Esophagus squamous epithelium (tissue), 5 donors: ENCODE measurements at places on chromosomes 11 and 22.

- peaks cover 50% of the 10 kb centered on the region for H3K4me1 ChIP-seq
- H3K27me3 ChIP-seq = no peaks in the 10 kb centered on the region
- peaks cover 14% of the 10 kb centered on the region for H3K36me3 ChIP-seq
- H3K27ac ChIP-seq = peak overlapping the region; percentile 82
- no peak for DNase-seq
- H3K4me3 ChIP-seq = no peak overlapping the region
These were observed 17.8 kb upstream of the RAPSN start for GRCh38 chr11:47466701-47467250.

- peak overlapping the region; percentile 100 for H3K27ac ChIP-seq
- peaks cover 63% of the 10 kb centered on the region for H3K4me1 ChIP-seq
- no peak for DNase-seq
- H3K36me3 ChIP-seq = no peaks in the 10 kb centered on the region
- no peaks in the 10 kb centered on the region for H3K27me3 ChIP-seq
These were observed 1.0 kb upstream of the POLD4 start for GRCh38 chr11:67354075-67355022.

DNA sequence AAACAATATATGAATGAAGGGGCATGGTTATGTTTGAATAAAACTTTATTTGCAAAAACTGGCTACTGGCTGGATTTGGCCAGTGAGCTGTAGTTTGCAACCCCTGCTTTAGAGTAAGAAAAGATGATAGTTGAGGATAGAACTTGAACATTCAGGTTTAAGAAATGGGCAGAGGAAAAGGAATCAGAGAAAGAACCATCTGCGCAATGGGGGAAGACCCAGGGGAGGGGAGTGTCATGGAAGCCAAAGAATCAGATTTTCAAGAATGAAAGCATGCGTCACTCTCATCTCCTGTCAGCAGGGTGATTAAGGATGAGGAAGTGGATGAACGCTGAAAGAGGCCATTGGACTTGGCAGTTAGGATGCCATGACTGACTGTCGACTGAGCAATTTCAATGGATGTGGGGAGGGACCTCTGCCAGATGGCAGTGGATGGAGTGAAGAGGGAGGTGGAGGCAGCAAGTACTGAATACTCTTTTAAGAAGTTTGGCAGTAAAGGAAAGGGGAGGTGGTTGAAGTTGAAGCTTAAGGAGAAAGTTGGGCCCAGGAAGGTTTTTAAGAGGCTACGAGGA, 21.2 kb downstream of the FAT3 start:
- DNase-seq = no peak
- H3K4me1 ChIP-seq = no peaks in the 10 kb centered on the region
- no peak overlapping the region for H3K27ac ChIP-seq

DNA sequence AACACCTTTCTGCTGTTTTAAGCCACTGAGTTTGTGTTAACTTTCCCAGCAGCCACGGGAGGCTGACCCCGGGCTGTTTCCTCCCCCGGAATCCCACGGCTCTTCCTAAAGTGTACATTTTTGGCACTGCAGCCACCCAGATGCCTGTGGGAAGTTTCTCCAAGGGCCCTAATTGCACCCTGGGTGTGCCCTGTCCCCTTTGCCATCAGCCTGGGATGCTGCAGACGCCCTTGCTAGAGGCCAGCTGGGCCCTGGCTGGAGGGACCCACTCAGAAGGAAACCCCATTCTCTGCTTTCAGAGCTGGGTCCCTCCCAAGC, 883.3 kb downstream of the BRD1 start:
- no peak for DNase-seq
- no peak overlapping the region for H3K4me3 ChIP-seq
- no peak overlapping the region for H3K27ac ChIP-seq
- no peaks in the 10 kb centered on the region for H3K36me3 ChIP-seq
- no peaks in the 10 kb centered on the region for H3K4me1 ChIP-seq

DNA sequence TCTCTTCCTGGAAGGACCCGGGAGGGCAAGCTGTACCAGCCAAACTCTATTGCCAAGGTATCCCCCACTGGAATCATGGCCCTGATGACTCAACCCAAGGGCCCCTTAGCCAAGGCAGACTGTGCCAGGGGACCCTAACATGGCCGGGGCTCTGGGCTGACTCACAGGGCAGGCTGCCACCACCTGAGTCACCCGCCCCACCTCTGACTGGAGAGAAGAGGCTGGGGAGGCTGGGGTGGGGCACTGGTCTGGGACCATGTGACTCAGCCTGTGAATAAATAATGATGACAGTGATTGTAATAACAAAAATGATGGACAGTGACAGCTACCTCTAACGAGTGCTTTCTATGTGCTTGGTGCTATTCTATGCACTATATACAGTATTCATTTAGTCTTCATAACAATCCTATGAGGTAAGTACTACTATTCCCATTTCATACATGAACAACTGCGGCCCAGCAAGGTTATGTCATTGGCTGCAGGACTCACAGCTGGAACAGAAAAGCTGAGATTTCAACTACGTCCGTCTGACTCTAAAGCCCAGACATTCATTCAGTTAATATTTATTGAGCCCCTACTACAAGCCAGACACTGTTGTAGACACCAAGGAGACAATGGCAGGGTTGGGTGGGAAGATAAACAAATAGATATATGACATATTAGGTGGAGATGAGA, 84.2 kb downstream of the FBXO7 start:
- no peak overlapping the region for H3K4me3 ChIP-seq
- no peaks in the 10 kb centered on the region for H3K27me3 ChIP-seq
- no peak for DNase-seq

DNA sequence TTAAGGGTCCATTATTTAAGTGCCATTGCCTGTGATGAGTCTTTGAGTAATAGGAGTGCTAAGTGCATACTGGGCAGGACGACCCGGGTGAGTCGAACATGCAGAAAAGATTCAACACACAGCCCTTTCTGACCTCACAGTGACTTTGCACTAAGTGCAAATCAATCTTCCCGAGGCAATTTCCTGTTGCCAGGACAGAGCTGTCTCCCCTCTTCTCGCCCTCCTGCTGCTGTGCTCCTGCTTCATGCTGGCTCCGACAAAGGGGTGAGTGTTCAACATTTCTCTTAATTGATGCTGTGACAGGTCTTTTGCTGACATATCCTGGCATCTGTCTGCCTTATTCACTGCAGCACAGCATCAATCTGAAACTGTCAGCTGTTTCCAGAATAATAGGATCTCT, 42.0 kb downstream of the MCHR1 start:
- peak overlapping the region; percentile 68 for H3K27ac ChIP-seq
- no peaks in the 10 kb centered on the region for H3K27me3 ChIP-seq
- peaks cover 6% of the 10 kb centered on the region for H3K4me1 ChIP-seq
- no peak overlapping the region for H3K4me3 ChIP-seq
- DNase-seq = no peak

DNA sequence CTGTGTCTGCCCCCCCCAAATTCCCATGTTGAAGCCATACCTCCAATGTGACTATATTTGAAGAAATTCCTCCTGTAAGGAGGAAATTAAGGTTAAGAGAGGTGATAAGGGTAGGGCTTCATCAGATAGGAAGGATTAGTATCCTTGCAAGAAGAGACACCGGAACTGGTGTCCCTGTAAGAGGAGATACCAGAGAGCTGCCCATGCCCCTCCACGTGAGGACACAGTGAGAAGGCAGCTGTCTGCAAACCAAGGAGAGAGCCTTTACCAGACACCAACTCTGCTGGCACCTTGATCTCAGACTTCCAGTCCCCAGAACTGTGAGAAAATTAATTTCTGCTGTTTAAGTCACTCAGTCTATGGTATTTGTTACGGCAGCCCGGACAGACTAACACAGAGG, 109.3 kb downstream of the ARFGAP2 start:
- H3K36me3 ChIP-seq = no peaks in the 10 kb centered on the region
- H3K27me3 ChIP-seq = no peaks in the 10 kb centered on the region
- H3K27ac ChIP-seq = no peak overlapping the region

DNA sequence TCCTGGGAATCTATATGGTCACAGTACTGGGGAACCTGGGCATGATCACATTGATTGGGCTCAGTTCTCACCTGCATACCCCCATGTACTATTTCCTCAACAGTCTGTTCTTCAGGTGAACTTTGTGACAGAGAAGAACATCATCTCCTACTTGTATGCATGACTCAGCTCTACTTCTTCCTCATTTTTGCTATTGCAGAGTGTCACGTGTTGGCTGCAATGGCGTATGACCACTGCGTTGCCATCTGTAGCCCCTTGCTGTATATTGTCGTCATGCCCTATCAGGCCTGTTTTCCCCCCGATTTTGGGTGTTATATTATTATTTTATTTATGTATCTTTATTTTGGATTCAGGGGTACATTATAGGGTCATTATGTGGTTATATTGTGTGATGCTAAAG, 2.4 kb upstream of the OR8G1 start:
- H3K27me3 ChIP-seq = no peaks in the 10 kb centered on the region
- no peaks in the 10 kb centered on the region for H3K36me3 ChIP-seq
- H3K4me1 ChIP-seq = no peaks in the 10 kb centered on the region
- DNase-seq = no peak
- no peak overlapping the region for H3K4me3 ChIP-seq
- H3K27ac ChIP-seq = no peak overlapping the region

GRCh38 chr11:57668434-57668782, 494 bp downstream of the ZDHHC5 start:
- peak overlapping the region; percentile 100 for H3K27ac ChIP-seq
- peaks cover 14% of the 10 kb centered on the region for H3K4me1 ChIP-seq
- H3K4me3 ChIP-seq = peak overlapping the region; percentile 88
- H3K27me3 ChIP-seq = no peaks in the 10 kb centered on the region

DNA sequence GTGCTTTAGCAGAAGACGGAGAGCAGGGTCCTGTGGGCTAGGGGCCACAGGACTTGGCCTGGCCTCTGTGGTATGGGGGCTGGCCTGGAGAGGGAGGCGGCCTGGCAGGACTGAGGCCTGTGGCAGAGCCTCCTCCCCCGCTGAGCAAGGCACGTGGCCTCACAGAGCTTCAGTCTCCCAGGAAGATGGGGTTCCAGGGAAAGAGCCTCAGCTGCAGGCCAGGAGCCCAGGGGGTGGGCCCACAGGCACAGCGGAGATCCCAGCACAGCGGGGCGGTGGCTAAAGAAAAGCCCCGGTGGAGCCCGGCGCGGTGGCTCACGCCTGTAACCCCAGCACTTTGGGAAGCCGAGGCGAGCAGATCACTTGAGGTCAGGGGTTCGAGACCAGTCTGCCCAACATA, 2.2 kb downstream of the MAPK12 start:
- no peaks in the 10 kb centered on the region for H3K36me3 ChIP-seq
- no peaks in the 10 kb centered on the region for H3K27me3 ChIP-seq
- no peak for DNase-seq

GRCh38 chr11:3093281-3094191, 36.3 kb upstream of the CARS1 start:
- H3K27ac ChIP-seq = no peak overlapping the region
- no peaks in the 10 kb centered on the region for H3K27me3 ChIP-seq
- no peak overlapping the region for H3K4me3 ChIP-seq
- peaks cover 10% of the 10 kb centered on the region for H3K36me3 ChIP-seq
- peaks cover 21% of the 10 kb centered on the region for H3K4me1 ChIP-seq
- DNase-seq = no peak

DNA sequence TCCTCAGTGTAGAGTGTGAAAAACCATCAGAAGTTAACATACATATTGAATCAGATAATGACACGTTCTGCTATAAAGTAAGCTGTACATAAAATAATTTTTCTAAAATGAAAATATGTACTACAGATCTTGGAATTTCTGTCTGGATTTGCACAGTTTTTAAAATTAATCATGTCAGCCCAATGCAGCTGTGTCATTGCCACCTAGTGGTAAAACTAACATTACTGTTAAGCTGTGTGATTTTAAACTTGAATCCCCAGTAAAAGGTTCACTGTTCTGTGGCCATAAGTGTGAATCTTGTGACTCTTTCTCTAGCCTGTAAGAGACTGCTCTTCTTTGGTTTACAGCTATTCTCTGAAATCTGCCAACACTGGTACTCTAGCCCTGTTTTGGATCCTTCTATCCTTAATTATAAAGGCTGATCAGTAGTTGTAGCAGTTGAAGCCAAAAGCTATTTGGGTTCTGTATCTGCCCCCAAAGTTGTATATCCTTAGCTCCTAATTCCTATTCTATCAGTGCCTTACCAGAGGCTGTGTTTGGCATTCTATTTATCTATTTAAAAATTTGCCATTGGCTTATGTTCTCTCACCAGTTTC, 4.0 kb downstream of the JRKL start:
- H3K36me3 ChIP-seq = no peaks in the 10 kb centered on the region
- no peaks in the 10 kb centered on the region for H3K27me3 ChIP-seq
- no peak overlapping the region for H3K4me3 ChIP-seq

DNA sequence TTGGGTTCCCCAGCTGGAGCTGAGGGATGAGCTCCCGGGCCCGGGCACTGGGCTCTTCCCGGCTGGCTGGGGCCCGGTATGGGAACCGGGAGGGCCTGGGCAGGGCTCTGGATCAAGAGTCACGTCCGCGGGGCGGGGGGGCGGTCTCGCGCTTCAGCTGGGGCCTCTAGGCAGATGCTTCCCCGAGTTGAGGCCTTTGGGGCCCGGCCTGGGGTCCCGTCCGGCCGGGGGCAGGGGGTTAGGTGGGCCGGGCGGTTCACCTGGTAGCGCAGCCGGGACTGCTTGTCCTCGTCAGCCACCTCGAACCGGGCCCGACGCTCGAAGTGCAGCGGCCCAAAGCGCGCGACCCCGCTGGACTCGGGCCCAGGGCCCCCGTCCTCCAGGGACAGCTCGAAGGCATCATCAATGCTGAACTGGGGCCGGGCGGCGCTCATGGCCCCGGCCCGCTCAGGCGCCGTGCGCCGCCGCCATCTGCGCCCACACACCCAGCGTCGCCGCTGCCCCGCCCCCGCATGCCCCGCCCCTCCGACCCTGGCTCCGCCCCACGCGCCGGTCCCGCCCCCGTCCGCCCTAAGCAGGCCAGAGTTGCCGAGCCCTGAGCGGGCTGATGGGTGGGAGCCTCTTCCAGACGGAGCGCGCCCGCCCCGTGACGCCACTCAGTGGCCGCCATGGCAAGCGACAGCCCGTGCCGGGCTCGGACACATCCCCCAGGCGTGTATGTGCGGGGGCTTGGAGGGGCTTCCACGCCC, at the start of gene TMEM134:
TMEM134 (minus strand) TSS at position 493 of the 749 bp plus-strand sequence; CDS start at position 434, 59 bp downstream.
- H3K36me3 ChIP-seq = peaks cover 21% of the 10 kb centered on the region
- H3K27me3 ChIP-seq = no peaks in the 10 kb centered on the region
- peak; percentile 38 for DNase-seq
- peaks cover 62% of the 10 kb centered on the region for H3K4me1 ChIP-seq

DNA sequence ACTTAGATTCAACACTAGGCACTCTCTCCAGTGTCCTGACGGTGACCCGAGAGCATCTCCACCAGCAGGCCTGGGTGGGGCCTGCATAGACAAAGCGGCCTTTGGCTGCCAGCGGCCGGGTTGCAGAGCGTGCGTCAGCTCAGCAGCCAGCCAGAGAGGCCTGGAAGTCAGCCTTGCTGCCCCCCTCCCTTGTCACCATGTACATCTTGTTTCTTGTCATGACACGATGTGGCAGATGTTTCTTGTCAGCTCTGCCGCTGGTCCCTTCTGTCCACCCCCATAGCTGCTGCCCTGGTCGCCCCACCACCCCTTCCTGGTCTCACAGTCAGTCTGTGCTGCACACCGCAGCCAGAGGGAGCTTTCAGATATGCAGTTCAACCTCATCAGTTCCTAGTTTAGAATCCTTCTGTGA, 33.1 kb upstream of the CBX7 start:
- DNase-seq = no peak
- no peak overlapping the region for H3K27ac ChIP-seq
- no peak overlapping the region for H3K4me3 ChIP-seq
- H3K27me3 ChIP-seq = no peaks in the 10 kb centered on the region
- no peaks in the 10 kb centered on the region for H3K36me3 ChIP-seq

- no peaks in the 10 kb centered on the region for H3K27me3 ChIP-seq
- H3K27ac ChIP-seq = no peak overlapping the region
- DNase-seq = no peak
- no peak overlapping the region for H3K4me3 ChIP-seq
- peaks cover 34% of the 10 kb centered on the region for H3K4me1 ChIP-seq
These were observed 10.1 kb downstream of the SYT12 start for GRCh38 chr11:67032830-67033551.

GRCh38 chr11:48006301-48006992, 26.1 kb downstream of the PTPRJ start:
- H3K27me3 ChIP-seq = no peaks in the 10 kb centered on the region
- H3K27ac ChIP-seq = no peak overlapping the region
- H3K36me3 ChIP-seq = no peaks in the 10 kb centered on the region
- H3K4me3 ChIP-seq = no peak overlapping the region
- peaks cover 33% of the 10 kb centered on the region for H3K4me1 ChIP-seq
